ENCODE measurements at places on chromosomes 2 and 18.

DNA sequence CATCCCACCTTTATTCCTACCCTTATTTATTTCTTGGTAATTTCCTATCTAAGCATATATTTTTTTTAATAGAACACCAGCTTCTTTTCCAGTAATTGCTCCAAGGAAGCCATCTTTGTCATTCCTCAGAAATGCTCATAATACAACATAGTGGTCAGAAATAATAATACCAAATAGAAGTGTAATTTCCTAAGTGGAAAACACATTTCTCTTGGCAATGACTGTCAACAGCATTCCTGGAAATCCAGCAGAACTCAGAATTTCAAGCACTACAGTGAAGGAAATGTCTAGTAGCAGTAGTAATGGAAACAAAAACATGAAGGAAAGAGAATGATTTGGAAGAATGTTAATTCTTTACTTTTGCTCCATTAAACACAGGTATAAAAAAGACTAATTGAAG is 56.6 kb downstream of the GDF7 start:
- ATAC-seq, result no peak

DNA sequence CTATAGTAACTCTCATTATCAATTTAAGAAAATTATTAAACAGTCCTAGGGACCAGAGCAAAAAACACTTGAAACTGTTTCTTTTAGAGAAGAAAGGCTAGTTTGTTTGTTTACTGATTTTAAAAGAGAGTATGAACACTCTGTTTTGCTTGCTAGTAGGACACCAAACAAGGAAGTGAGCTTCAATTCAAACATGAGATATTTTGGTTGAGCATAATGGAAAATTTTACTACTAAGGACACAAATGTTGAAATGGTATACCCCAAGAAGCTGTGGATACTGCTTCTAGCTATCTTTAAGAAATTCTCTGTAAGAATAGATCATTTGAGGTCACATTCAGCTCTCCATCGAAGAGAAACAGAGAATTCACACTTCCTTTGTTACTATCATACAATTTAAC is 216.3 kb upstream of the SMAD7 start:
- no peak for ATAC-seq

GRCh38 chr18:57270156-57270555 is 82.2 kb upstream of the ST8SIA3 start:
- no peak for ATAC-seq

- ATAC-seq, result no peak
These were observed 19.3 kb downstream of the FEZ2 start for GRCh38 chr2:36578343-36579296.

GRCh38 chr2:186098821-186099220 is 360.2 kb downstream of the FSIP2 start:
- no peak for ATAC-seq

GRCh38 chr2:204881655-204882054 is 336.4 kb downstream of the PARD3B start:
- no peak for ATAC-seq

- no peak for ATAC-seq
These were observed 4.6 kb upstream of the ST8SIA3 start for GRCh38 chr18:57347784-57348183.

DNA sequence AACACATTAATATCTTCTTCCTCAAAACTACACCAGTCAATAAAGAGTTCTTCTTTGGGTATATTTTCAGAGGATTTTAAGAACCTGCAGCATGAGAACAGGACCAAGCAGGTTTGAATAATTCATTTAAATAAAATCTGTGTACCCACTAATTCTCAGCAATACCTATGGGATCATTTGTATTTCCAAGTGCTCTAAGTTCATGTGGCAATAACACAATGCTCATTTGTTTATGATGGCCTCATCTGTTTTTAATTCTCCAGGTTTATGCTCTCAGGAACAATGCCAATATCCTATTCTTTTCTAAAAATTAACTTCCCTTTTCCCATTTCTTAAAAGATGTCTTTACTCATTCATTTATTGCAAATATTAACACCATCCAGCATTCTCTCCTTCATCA is 264.7 kb downstream of the METTL4 start:
- no peak for ATAC-seq

GRCh38 chr2:27241761-27242613 is 20.9 kb downstream of the SLC30A3 start:
- ATAC-seq, result no peak

GRCh38 chr2:168766600-168766999 is 35.8 kb upstream of the NOSTRIN start:
- no peak for ATAC-seq

GRCh38 chr2:19120941-19121750 is 237.3 kb downstream of the OSR1 start:
- ATAC-seq, result peak; percentile 84

Measured in SK-N-SH treated with all-trans-retinoic acid at 6 μM for 48 hours (cell line).